ENCODE measurements at places on chromosomes 7 and 10. TPM values are rescaled to one million over a fixed set of nuclear protein-coding genes. Genes with fewer than 3 reads are reported as not detected.

The LHFPL3 gene
- not detected for polyA plus RNA-seq

The SPDYE9 gene
- polyA plus RNA-seq = not detected

The FAM25A gene
- not detected for polyA plus RNA-seq

The GDF10 gene
- polyA plus RNA-seq = not detected

The PAPOLB gene
- polyA plus RNA-seq = not detected

The FAM171A1 gene
- 9.2 TPM for polyA plus RNA-seq

The LDB3 gene
- polyA plus RNA-seq = 1.1 TPM

The ERVW-1 gene
- polyA plus RNA-seq = 0.93 TPM

The MMS19 gene
- polyA plus RNA-seq = 49.2 TPM

The FAM180A gene
- polyA plus RNA-seq = not detected

The OPN1SW gene
- not detected for polyA plus RNA-seq

The GSAP gene
- 3.0 TPM for polyA plus RNA-seq

The RSU1 gene
- 19.2 TPM for polyA plus RNA-seq

The FKBP6 gene
- polyA plus RNA-seq = not detected

The CYP2C8 gene
- polyA plus RNA-seq = 0.21 TPM

The INA gene
- 4.1 TPM for polyA plus RNA-seq

The PAPSS2 gene
- polyA plus RNA-seq = 90.5 TPM

The MMP21 gene
- not detected for polyA plus RNA-seq

The ANKRD30A gene
- polyA plus RNA-seq = 0.19 TPM

The OR2AE1 gene
- polyA plus RNA-seq = not detected

The MSMB gene
- 0.58 TPM for polyA plus RNA-seq

Measured in small intestine (tissue), 16 donors.